Glutamatergic neuron (in vitro differentiated cells): ENCODE measurements at places on chromosomes 11 and 22. TPM values are rescaled to one million over a fixed set of nuclear protein-coding genes. Genes with fewer than 3 reads are reported as not detected.

- no peak overlapping the region for H3K27ac ChIP-seq
- no peak overlapping the region for H3K4me3 ChIP-seq
- peaks cover 5% of the 10 kb centered on the region for H3K36me3 ChIP-seq
- H3K27me3 ChIP-seq, result peaks cover 11% of the 10 kb centered on the region
Observed at GRCh38 chr22:20787223-20787622, 13.3 kb downstream of the SERPIND1 start.

GRCh38 chr22:19878461-19879245, 24.0 kb upstream of the GNB1L start:
- H3K4me1 ChIP-seq, result peaks cover 7% of the 10 kb centered on the region
- H3K4me3 ChIP-seq, result no peak overlapping the region
- no peaks in the 10 kb centered on the region for H3K36me3 ChIP-seq
- no peak overlapping the region for H3K27ac ChIP-seq
- no peaks in the 10 kb centered on the region for H3K27me3 ChIP-seq

GRCh38 chr11:120224972-120225909, 14.4 kb downstream of the OAF start:
- no peak overlapping the region for H3K4me3 ChIP-seq
- H3K27me3 ChIP-seq, result peaks cover 12% of the 10 kb centered on the region
- no peaks in the 10 kb centered on the region for H3K36me3 ChIP-seq
- H3K4me1 ChIP-seq, result no peaks in the 10 kb centered on the region
- DNase-seq, result no peak

GRCh38 chr22:48223488-48224190, 1461.2 kb downstream of the TBC1D22A start:
- H3K36me3 ChIP-seq, result peaks cover 4% of the 10 kb centered on the region
- no peak overlapping the region for H3K27ac ChIP-seq
- DNase-seq, result no peak
- H3K4me1 ChIP-seq, result no peaks in the 10 kb centered on the region

DNA sequence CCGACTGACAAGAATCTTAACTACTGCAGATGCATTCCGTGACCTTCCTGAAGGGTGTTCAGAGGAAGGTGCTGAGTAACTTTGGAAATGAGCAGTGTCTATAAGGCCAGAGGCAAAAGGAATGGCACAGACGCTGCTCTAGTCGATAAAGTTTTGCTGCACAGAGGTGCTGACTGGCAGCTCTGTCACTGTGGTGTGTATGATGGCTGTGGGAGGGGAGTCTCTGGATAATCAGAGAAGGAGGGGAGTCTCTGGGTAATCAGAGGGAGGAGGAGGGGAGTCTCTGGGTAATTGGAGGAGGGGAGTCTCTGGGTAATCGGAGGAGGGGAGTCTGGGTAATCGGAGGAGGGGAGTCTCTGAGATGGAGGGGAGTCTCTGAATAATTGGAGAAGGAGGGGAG, 18.4 kb downstream of the PTDSS2 start:
- H3K27me3 ChIP-seq, result peaks cover 8% of the 10 kb centered on the region
- H3K27ac ChIP-seq, result peak overlapping the region; percentile 80
- H3K4me3 ChIP-seq, result peak overlapping the region; percentile 30
- no peak for DNase-seq
- H3K4me1 ChIP-seq, result peaks cover 24% of the 10 kb centered on the region

GRCh38 chr11:83292709-83293456, 6.7 kb upstream of the CCDC90B start:
- DNase-seq, result no peak
- no peak overlapping the region for H3K27ac ChIP-seq
- no peaks in the 10 kb centered on the region for H3K27me3 ChIP-seq
- peaks cover 2% of the 10 kb centered on the region for H3K4me1 ChIP-seq
- H3K36me3 ChIP-seq, result no peaks in the 10 kb centered on the region
- H3K4me3 ChIP-seq, result no peak overlapping the region

DNA sequence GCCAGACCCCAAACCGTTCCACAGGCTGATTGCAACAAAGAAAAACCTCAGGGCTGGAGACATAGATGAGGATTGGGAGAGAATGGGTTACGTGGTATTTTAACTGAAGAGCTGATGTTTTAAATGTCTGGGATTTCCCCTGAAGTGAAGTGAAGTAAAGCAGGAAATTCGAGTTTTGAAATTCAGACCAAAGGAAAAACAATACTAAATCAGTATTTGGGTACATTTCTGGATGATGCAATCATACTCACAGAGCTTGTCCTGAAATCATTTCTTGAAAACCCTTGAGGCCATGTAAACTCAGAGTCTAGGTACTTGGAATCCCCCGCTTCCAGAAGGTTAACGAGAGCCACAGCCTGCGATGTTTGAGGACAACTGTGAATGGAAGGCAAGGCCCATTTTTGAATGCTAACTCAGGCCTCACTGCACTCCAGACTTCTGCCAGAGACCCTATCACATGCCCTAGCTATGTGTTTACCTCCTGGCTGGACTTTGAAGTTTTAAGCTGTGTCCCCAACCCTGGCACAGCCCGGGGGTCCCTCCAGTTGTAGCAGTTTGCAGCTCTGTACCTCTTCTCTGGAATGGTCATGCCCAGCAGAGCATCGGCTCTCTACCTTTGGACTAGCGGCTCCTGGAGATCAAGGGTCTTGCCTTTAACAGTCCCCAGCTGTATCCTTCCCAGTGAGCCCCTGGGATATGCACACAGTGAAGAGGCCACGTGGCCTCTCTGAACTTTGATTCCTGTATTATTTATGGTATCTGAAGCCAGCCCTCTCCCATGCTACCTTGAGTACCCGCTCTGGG, 5.4 kb upstream of the FTH1 start:
- H3K27me3 ChIP-seq, result peaks cover 5% of the 10 kb centered on the region
- peak overlapping the region; percentile 9 for H3K27ac ChIP-seq
- peak overlapping the region; percentile 45 for H3K4me3 ChIP-seq
- peaks cover 19% of the 10 kb centered on the region for H3K4me1 ChIP-seq
- no peak for DNase-seq

DNA sequence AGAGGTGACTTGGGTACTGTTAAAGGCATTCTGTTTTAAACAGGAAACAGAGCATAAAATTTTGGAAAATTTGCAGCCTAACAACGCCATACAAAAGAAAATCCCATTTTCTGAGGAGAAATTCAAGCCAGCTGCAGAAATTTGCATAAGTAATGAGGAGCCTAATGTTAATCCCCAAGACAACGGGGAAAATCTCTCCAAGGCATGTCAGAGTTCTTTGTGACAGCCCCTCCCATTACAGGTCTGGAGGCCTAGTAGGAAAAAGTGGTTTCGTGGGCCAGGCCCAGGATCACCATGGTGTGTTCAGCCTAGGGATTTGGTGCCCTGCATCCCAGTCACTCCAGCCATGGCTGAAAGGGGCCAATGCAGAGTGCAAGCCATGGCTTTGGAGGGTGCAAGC, 1333.1 kb upstream of the TENM4 start:
- H3K4me1 ChIP-seq, result no peaks in the 10 kb centered on the region
- no peak for DNase-seq

- H3K36me3 ChIP-seq, result no peaks in the 10 kb centered on the region
- no peak overlapping the region for H3K27ac ChIP-seq
- no peak overlapping the region for H3K4me3 ChIP-seq
- H3K4me1 ChIP-seq, result no peaks in the 10 kb centered on the region
Observed at GRCh38 chr11:90849312-90849711, 626.5 kb upstream of the CHORDC1 start.

DNA sequence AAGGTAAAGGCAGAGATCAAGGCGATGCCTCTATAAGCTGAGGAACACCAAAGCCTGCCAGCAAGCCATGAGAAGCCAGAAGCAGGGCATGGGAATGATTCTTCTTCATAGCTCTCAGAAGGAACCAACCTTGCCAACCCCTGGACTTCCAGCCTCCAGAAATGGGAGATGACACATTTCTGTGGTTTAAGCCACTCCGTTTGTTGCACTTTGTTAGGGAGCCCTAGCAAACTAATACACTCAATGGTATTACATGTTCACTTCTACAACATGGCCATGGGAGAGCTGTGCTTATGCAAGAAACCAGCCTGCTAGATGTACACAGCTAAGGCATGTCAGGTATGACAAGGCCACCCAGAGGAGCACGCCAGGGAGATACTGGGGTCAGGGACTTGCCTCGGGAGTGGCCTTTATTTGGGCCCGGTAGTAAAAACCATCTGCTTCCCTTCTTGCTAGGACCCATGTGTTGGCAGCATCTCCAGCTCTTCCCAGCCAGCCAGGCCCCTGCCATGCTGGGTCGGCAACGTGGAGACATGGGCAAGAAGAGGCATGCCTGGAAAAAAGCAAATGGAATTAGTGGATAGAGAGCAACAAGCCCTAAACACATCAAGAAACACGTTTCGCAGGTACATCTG, 3.6 kb downstream of the C11orf16 start:
- no peak overlapping the region for H3K27ac ChIP-seq
- H3K4me1 ChIP-seq, result peaks cover 2% of the 10 kb centered on the region
- DNase-seq, result no peak
- no peaks in the 10 kb centered on the region for H3K27me3 ChIP-seq
- H3K36me3 ChIP-seq, result no peaks in the 10 kb centered on the region

DNA sequence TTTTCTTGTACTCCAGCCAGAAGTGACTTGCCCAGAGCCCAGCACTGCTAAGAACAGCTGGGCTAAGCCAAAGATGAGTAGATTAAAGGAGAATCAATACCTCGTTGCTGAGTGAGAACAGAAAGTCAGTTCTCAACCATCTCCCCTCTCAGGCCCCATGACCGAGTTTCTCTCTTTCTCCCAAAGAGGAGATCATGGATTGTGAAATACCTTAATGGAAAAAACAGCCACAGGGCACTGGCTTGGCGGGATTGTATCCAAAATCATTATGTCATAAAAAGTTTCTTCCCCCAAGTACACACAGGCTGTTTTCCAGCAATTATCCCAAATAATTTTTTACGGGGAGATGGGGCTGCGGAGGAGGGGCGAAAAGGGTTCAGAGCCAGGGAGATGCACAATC, 111.8 kb upstream of the TMEM45B start:
- H3K4me3 ChIP-seq, result no peak overlapping the region
- no peak for DNase-seq
- peaks cover 5% of the 10 kb centered on the region for H3K27me3 ChIP-seq
- no peak overlapping the region for H3K27ac ChIP-seq

- H3K36me3 ChIP-seq, result no peaks in the 10 kb centered on the region
- peaks cover 21% of the 10 kb centered on the region for H3K4me1 ChIP-seq
- H3K27ac ChIP-seq, result no peak overlapping the region
- DNase-seq, result peak; percentile 87
- peaks cover 14% of the 10 kb centered on the region for H3K27me3 ChIP-seq
Observed at GRCh38 chr11:69888483-69889181, 69.4 kb upstream of the FGF3 start.

DNA sequence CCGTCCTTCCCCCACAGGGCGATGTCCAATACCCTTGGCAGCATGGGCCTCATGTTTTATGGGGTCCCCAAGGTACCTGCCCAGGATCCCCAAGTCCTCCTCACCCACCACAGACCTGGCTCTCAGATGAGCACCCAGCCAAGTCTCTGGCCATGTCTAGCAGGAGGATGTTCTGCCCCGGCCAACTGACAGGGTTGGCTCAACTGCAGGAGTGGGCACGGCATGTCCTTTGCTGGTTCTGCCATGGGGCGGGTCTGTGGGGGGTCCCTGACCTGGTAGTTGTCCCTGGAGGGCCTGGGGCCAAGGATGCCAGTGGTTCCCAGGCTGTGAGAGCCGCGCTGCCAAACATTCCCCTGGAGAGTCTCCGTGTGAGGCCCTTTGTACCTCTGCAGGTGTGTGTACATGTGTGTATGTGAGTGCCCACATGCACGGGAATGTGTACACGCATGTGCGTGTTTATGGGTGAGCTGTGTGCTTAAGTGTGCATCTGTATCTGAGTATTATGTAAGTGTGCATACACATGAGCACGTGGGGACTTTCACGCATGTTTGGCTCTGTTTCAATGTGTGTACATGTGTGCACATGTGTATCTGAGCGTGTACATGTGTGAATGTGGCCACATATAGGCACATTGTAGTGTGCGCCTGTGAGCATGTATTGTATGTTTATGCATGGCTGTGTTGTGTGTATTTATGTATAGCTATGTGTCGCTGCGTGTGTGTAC, 85.5 kb downstream of the KCNQ1 start:
- peaks cover 14% of the 10 kb centered on the region for H3K27me3 ChIP-seq
- no peaks in the 10 kb centered on the region for H3K36me3 ChIP-seq
- no peak overlapping the region for H3K4me3 ChIP-seq
- no peak overlapping the region for H3K27ac ChIP-seq
- peaks cover 2% of the 10 kb centered on the region for H3K4me1 ChIP-seq

GRCh38 chr11:17774232-17775034, 39.9 kb downstream of the KCNC1 start:
- H3K36me3 ChIP-seq, result no peaks in the 10 kb centered on the region
- no peak overlapping the region for H3K4me3 ChIP-seq
- DNase-seq, result no peak
- H3K27ac ChIP-seq, result no peak overlapping the region

- no peak for DNase-seq
- H3K4me1 ChIP-seq, result peaks cover 10% of the 10 kb centered on the region
- H3K27ac ChIP-seq, result no peak overlapping the region
- H3K36me3 ChIP-seq, result no peaks in the 10 kb centered on the region
- no peak overlapping the region for H3K4me3 ChIP-seq
Observed at GRCh38 chr11:117909611-117910382, 19.4 kb downstream of the TMPRSS13 start.

DNA sequence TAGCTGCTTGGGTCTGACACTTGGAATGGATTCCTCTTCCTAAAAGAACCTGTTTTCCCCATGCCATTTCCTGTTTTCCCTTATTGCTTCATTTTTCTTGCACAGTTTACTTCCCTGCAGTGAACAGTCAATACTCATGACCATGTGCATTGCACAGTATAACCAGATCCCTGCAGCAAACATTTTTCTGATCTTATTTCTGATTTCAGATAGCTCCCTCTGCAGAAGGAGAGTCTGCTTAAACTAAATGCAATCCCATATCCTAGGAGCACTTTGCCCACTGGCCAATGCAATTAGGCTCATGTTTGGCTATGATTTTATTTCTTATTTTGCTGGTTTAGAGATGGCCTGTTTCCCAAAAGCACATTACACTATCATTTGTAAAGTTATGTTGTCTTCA, 96.7 kb upstream of the CD44 start:
- H3K27ac ChIP-seq, result no peak overlapping the region
- H3K4me3 ChIP-seq, result no peak overlapping the region
- H3K27me3 ChIP-seq, result peaks cover 4% of the 10 kb centered on the region
- H3K36me3 ChIP-seq, result no peaks in the 10 kb centered on the region
- H3K4me1 ChIP-seq, result peaks cover 6% of the 10 kb centered on the region

DNA sequence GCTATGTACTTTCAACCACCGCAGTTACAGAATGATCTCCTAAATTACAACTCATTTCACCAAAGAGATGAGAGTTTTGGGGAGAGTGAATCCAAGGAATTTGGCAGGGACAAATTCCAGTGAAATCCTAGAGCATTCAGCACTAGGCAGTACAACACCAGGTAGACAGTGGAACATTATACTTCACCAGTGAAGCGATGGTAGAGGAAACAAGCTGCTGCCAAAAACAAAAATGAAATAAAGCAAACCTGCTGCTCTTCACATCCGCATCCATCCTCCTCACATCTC, 16.9 kb downstream of the SMCO4 start:
- peaks cover 5% of the 10 kb centered on the region for H3K27me3 ChIP-seq
- H3K4me1 ChIP-seq, result peaks cover 27% of the 10 kb centered on the region
- H3K27ac ChIP-seq, result no peak overlapping the region
- H3K36me3 ChIP-seq, result no peaks in the 10 kb centered on the region
- no peak for DNase-seq
- H3K4me3 ChIP-seq, result no peak overlapping the region

KCNJ4 gene
- total RNA-seq, result 0.86 TPM

SRSF8 gene
- 45.2 TPM for total RNA-seq

MUC5B gene
- not detected for total RNA-seq

OR52I1 gene
- total RNA-seq, result 0.27 TPM

SRRD gene
- total RNA-seq, result 20.1 TPM

PDE2A gene
- total RNA-seq, result 16.9 TPM

TSG101 gene
- 118 TPM for total RNA-seq

GAB4 gene
- 0.15 TPM for total RNA-seq

CDC45 gene
- 3.5 TPM for total RNA-seq

MS4A3 gene
- total RNA-seq, result not detected
